G401 (cell line): ENCODE measurements at places on chromosomes 3 and 15.

- no peak for DNase-seq
Observed at GRCh38 chr3:100274361-100274760, 13.6 kb downstream of the TBC1D23 start.

- DNase-seq, result no peak
Observed at GRCh38 chr3:13934813-13935212, 54.9 kb upstream of the WNT7A start.

- DNase-seq, result peak; percentile 65
Observed at GRCh38 chr3:73056014-73056844, 5.2 kb upstream of the EBLN2 start.

GRCh38 chr3:127755305-127755681 is 67.0 kb downstream of the MGLL start:
- no peak for DNase-seq

DNA sequence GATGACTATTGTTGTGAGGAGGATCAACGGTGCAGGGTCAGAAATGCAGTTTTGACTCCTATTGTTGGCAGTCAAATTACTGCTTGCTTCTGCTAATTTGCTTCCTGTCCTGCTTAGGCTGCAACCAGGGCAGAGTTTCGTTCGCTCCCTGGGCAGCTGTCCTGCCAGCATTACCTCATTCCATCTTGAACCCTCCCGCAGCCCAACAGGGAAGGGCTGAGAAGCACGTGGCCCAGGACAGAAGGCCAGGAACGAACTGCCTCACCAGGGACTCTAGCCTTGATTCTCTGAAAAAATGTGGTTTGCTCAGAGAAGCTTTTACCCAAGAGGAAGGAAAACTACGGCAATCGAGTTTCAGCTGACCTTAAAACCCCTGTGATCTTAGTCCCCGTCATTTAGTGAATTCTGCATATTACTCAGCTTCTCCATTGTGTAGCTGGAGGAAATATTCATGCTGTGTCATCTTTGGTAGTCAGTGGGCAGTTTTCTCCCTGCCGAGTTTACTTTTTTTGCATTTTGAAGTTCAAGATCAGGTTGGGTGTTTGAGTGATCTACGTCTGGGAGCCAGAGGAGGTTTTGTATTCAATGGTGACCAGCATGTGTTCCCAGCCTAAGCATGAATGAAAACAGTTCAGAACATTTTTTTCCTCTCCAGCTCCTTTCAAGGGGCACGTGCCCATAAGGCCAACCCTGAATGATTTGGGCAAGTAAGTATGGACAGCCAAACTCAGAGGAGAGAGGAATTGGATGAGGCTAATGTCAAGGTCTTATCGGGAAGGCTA is 23.0 kb downstream of the TLNRD1 start:
- DNase-seq, result peak; percentile 94

GRCh38 chr15:89797678-89798201 is 16.9 kb downstream of the ANPEP start:
- no peak for DNase-seq

DNA sequence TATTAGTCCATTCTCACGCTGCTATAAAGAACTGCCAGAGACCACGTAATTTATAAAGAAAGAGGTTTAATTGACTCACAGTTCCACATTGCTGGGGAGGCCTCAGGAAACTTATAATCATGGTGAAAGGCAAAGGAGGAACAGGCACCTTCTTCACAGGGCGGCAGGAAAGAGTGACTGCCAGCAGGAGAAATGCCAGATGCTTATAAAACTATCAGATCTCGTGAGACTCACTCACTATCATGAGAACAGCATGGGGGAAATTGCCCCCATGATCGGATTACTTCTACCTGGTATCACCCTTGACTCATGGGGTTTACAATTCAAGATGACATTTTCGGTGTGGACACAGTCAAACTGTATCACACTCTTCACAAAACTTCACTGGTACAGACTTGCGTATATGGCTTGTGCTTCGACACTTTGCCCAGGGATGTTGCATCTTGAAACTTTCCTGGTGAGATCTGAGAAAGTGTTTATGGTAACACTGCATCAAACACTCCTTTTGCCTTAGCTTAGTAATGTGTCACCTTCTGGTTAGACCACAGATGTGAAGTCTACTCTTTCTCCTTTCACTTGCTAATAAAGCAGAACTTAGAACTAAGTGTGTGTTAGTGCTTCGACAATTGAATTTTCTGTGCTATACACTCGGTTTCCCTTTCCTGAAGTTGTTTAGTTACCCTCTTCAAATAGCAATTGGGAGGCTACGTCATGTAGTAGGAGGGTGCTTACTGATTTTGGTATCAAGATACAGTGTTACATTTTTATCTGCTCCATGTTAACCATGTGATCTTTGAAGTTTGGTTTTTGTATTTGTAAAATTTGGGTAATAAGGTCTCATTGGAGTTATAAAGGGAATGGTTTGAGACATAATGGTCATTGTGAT is 185.7 kb downstream of the LPP start:
- no peak for DNase-seq

GRCh38 chr15:31280046-31280830 is 46.4 kb upstream of the KLF13 start:
- no peak for DNase-seq

- DNase-seq, result no peak
Observed at GRCh38 chr3:183015185-183015584, 34.8 kb upstream of the DCUN1D1 start.

DNA sequence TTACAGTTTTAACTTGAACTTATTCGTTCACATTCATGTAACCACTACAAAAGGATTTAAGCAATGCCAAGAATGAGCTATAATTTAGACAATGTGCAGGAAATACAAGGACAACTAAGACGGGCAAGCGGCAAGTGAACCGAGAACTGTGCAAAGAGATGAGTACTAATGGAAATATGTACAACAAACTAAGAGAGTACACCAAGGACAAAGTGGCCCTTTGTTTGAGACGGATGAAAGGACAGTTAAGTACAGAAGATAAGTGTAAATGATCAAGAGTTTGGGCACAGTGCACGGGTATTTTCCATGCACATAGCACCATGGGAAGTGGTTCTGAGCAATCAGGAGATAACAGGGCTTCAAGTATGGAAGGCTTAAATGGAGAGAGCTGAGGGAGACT is 281.7 kb downstream of the ROBO2 start:
- no peak for DNase-seq

DNA sequence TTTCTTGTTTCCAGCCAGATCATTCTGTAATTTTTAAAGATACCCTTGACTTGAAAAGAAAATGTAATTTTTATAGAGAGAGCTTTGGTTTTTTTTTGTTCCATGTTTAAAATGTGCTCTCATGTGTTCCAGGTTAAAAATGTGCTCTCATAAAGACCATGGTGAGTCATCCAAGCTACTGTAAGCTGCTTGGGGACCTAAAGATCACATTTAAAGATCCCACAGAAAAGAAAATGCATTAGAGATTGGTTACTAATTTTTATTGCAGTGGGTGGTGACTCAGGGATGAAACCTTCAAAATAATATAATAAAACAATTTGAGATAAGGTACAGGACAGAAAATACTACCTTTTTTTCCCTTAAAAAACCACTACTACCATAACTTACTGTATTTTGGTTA is 11.0 kb downstream of the TCF12 start:
- no peak for DNase-seq

DNA sequence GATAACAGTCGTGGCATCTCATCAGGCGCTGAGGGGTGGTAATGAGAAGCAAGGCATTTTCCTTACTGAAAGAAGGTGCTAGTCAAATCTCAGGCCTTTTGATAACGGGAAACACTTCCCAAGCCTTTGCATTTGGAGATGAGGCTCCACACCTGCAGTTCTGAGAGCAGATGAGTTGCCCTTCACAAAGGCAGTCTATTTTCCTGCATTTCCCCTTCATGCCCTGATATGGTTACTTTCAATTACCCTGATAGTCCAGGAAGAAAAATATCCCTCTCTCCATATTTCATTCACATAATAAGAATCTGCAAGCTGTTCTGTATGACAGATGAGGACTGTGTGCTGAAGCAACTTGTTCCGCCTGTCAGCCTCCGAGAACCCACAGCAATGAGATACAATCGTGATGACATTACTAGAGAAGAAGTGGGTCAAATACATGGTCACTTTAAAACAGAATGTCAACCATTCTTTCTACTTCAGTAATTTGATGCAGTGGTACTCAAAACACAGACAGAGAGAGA is 25.0 kb downstream of the FHIT start:
- no peak for DNase-seq

DNA sequence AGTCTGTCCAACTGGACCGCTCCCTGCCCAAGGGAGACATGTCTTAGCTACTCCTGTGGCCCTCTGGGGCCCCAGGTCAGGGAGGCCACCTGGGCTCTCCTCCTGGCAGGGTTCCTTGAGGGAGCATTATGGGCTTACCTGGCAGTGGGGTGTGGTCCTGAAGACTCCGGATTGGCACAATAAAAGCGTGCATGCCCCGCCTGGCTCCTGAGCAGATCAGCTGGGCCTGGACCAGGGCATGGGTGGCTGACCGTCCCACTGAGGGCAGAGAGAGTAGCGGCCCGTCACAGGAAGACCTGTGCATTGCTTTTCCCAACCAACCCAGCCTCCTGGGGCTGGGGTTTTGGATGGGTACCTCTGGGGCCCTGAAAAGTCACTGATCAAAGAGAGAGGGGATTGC is 5.4 kb downstream of the ACOX2 start:
- no peak for DNase-seq

- peak; percentile 65 for DNase-seq
Observed at GRCh38 chr3:115961380-115961779, 338.1 kb downstream of the GAP43 start.

- DNase-seq, result no peak
Observed at GRCh38 chr3:151119188-151119587, 33.7 kb downstream of the MED12L start.

DNA sequence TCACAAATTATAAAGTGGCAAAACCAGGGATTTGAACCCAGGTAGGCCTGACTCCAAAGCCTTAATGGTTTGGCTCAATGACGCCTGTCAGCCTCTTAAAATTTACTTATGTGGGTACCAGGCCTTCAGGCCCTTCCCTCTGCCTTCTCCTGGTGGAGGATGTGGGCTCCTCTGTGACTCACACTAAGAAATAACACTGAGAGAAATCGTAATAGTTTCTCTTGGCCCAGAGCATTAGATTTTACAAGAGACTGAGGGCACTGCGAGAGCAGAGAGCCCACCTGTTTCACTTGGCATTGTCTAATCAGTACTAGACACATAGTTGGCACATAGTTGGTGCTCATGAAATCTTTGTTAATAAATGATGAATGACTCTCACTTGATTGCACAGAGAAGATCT is 505.2 kb downstream of the SHQ1 start:
- DNase-seq, result no peak

GRCh38 chr3:52502808-52503350 is 7.7 kb downstream of the STAB1 start:
- DNase-seq, result no peak

DNA sequence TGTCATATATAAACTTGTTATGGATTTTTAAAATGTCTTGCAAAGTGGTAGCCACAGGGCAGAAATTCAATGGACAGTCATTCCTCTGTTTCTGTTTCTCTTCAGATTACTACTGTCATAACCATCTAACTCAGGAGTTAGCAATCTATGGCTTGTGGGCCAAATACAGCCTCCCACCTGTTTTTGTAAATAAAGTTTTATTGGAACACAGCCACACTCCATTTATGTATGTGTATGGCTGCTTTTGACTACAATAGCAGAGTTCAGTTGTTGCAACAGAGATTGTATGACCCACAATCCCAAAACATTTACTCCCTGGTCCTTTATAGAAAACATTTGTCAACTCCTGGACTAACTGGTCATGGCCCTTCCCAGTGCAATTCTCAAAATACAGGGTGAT is 20.0 kb downstream of the SLC27A2 start:
- DNase-seq, result no peak

GRCh38 chr3:7684182-7684715 is 817.4 kb upstream of the LMCD1 start:
- no peak for DNase-seq

DNA sequence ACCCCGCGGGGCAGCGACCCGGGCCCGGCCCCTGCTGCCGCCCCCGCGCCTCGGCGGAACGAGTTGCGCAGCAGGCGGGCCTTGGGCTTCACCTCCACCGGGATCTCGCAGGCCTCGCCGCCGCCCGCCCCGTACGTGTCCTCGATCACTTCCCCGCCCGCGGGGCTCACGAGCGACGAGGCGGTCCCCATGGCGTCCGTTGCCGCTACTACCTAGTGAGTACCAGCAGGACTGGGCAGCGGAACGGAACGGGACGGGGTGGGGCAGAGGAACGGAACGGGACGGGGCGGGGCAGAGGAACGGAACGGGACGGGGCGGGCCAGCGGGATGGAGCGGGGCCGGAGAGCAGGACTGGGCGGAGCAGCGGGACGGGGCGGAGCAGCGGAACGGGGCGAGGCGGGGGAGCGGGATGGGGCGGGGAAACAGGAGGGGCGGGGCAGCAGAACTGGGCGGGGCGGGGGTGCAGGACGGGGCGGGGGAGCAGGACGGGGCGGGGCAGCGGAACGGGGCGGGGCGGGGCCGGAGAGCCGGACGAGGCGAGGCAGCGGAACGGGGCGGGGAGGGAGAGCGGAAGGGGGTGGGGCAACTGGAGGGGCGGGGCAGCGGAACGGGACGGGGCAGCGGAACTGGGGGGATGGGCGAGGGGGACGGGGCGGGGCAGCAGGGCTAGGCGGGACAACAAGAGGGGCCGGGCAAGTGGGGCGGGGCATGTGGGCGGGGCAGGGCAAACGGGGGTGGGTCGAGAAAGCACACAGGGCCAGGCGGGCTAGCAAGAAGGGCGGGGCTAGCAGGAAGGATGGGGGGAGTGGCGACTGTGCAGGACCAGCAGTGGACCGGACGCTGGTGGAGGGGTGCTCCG is at the start of gene NPHP3:
Gene NPHP3, minus strand, starts transcription at position 245 of the 859 bp plus-strand sequence. Its CDS starts 54 bp downstream, at position 191.
- peak; percentile 97 for DNase-seq

DNA sequence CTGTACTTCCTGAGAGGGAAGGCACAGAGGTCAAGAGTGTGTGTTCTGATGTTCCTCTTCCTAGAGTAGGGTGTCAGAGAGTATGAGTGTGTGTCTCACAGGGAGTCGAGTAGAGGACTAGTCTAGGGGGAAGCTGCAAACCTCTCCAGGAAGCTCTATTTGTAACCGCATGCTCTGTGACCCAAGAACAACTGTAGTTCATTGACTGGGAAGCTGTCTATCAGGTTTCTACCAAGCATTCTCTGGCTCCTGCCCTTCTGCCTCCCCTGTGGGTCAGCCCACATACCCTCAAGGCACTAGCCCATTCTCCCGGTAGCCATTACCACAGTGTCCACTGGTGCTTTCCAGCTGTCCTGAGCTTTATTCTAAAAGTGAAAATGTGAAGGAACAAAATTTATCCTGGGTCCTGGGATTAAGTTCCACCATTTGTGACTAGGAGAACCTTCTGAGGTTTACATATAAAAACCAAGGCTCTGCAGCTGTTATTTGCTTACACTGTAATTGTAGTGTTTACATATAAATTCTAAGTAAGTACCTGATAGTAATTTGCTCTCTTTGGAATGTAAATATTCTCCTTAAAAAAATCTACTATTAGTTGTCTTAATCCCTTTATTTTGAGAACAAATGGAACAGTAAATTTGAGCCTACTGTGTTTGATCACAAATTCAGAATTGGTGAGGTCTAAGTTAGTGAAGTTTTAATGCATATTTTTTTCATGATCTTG is 40.7 kb downstream of the MYRIP start:
- DNase-seq, result no peak

DNA sequence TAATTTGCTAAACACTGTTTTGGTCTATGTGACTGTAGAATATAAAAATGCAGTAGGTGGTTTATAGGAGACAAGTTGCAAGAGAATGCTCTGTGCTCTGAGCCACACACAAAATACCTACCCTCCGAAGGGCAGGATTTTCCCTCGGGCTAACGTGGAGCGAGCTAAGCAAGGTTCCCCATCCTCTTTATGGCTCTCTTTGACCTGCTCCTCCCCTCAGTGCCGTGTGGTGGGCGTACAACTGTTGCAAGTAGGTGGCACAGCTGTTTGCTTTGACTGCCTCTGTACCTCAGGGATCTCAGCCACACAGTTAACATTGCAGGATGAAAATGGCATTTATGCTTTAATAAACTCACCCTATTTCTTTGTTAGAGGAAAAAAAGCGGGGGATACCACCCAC is 339.1 kb downstream of the SATB1 start:
- no peak for DNase-seq
